ENCODE measurements at places on chromosomes 7 and 10.

GRCh38 chr7:105387508-105388355 is 989 bp downstream of the SRPK2 start:
- peak; percentile 69 for DNase-seq

- no peak for DNase-seq
Observed at GRCh38 chr7:17863095-17863808, 77.0 kb downstream of the SNX13 start.

GRCh38 chr7:92155108-92155739 is 20.9 kb upstream of the CYP51A1 start:
- DNase-seq, result no peak

DNA sequence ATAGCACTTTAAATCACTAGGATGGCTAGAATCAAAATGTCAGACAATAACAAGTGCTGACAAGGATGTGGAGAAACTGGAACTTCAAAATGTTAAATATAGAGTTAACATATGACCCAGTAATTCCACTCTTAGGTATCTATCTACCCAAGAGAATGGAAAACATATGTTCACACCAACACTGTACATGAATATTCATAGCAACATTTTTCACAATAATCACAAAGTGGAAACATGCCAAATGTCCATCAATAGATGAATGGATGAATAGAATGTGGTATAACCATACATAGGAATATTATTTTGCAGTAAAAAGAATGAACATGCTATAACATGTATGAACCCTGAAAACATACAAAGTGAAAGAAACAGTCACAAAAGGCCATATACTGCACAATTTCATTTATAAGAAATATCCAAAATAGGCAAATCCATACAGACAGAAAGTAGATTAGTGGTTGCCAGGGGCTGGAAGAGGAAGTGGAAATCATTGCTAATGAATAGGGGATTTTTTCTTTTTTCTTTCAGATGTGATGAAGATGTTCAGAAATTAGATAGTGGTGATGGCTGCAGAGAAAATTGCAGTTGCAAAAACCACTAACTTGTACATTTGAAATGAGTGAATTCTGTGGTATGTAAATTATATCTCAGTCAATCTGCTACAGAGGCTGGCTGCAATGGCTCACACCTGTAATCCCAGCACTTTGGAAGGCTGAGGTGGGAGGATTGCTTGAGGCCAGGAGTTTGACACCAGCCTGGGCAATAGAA is 93.0 kb downstream of the CPVL start:
- DNase-seq, result no peak

DNA sequence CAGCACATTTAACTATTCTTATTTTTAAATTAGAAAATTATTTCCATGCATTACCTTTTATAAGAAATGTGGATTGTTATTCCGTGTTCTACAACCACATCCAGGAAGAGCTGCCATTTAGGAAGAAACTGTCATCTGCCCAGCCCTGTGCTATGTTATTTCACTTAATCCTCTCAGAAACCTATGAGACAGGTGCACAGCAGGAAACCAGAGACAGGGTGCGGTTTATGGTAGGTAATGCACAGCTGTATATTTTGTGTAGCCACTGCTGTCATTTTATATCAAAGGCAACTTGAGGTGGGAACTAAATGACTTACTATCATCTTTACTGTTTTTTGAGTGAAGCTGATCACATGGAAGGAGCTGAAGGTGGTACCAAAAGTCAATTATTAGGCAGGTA is 232.3 kb downstream of the MAGI2 start:
- DNase-seq, result no peak

- DNase-seq, result no peak
Observed at GRCh38 chr7:146902266-146902665, 785.7 kb downstream of the CNTNAP2 start.

DNA sequence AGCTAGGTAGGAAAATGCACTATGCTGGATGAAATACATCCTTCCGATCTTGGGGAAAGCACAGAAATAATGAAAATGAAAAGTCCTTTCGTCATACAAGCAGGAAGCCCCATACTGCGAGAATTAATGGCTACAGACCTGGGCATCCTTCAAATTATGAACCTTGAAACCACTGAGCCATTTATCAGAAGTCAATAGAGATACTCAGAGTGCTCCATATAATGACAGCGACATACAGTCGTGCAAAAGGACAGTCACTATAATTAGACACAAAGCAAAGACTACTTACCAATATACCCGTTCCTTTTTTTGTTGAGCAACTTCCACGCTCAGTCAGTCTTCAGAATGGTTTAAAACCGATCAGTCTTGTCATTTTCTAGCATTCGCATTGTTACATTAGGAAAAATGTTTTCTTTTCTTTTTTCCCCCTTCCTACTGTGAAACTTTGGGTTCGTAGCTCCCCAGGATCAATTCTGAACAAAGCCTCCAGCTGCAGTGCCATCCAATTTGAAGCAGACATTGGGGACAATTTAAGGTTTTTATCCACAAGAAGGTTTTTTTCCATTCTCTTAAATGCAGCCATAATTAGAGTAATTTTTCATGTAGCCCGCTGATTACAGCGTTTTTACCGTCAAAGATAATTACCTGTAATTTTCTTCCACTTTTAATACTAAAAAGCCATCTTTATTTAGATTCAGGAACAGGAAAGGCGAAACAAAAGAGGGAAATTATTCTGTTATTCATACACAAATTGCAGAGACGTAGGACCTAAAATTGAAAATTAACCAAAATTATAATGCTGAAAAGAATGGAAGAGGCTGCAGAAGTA is 6.4 kb downstream of the DLX6 start:
- DNase-seq, result no peak

DNA sequence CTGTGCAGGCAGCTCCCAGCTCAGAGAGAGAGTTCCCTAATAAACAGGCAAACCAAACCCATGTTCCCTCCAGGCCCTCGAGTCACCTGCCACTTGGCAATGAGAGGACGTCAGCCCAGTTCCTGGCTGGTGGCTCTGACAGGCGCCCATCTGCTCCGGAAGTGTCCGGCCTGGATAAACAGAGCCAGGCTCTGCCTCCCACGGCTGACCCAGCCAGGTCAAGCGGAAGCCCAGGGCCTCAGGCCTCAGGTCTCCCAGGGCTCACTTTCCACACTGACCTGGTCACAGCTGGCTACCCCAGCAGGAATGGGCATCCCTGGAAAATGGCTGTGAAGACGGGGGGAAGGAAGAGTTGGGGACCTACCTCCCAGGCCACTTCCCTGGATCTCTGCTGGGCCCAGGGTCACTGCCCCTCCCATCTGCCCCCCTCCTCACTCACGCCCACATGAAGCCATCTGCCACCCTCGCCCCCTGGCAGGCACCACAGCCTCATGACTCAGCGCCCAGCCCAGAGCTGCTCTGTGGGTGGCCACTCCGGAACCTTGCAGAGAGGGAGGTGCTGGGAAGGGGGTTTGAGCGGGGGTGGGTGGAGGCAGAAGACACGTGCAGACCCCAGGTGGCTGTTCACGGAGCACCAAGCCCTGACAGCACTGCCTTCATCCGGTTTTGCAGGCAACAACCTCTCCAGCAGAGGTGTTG is 37.4 kb upstream of the DUSP5 start:
- no peak for DNase-seq

DNA sequence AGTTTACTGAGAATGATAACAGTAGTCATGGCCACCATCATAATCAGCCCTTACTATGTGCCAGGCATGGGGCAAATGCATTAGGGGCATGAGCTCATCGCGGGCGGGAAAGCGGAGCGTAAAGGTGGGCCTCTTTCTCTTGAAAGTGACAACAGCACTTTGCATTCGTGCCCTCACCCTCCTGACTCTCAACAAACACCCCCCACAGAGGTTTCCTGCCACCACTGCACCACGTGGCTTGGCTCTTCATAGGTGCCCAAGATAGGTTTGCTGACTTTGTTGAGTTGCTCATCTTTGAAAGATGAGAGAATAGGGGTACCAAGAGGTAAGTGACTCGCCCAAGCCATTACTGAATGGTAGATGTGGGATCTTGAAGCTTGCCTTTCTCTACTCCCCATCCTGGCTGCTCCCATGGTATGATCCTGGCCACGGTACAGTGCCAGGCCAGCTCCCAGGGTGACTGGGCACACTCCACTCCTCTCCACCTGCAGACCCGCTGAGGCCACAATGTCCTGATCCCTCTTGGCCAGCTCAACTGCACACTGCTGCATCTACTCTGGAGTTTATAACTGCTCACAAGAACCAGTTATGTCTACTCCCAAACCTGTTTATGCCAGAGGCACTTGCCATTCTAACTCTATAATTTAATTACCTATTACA is 26.0 kb downstream of the SLIT1 start:
- no peak for DNase-seq

DNA sequence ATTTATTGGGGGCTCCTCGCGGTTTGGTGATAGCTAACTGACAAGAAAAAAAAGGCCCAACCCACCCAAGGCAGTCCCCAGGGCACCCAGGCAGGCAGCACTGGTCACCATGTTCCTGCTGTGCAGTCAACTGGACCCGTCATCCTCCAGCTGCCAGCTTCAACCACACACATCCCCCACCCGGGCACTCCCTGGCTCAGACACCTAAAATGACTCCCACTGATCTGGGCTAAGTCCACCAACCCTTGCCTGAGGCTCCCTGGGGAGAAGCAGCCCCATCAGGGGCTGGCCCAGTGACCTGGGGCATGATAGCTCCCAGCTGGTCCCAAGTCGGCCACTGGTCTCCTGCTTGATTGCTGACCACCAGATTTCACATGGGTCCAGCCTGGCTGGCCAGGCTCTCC is 161.8 kb downstream of the NRF1 start:
- DNase-seq, result no peak

DNA sequence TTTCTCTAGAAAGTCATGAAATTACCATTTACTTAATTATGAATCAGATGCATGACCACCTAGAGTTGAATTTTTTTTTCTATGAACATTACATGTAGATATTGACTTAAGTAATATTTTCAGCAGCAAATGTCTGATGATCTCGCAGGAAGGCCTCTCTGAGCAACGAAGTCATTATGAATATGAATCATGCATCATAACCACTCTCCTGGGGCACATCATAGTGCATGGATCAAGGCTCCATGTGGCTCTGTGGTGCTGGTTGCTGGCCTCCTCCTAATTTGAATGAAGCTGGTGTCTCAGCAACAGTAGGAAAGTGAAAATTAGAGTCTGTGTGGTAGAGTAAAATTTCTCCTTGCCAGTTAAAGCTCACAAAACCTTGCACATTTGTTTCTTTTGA is 121.4 kb upstream of the INHBA start:
- no peak for DNase-seq

GRCh38 chr10:72250666-72251065 is 23.1 kb upstream of the DDIT4 start:
- DNase-seq, result peak; percentile 87

DNA sequence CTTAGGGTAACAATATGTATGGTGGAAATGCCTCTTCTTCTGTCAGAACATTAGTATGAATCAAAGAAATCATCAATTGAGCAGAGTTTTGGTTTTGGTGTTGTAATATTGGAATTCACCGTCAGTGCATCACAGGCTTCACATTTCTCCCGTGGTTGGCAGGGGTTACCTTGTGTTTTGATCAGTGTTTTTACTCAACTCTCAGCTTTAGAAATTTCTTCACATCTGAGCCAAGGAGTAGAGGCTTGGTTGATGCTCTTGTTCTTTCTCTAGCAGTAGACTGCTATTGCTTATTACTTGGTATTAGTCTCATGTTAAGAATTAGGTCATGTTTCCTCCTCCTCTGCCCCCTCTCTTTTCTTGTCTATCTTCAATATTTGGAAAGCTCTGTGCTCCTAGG is 188.8 kb upstream of the SMIM30 start:
- DNase-seq, result no peak

- no peak for DNase-seq
Observed at GRCh38 chr10:46293832-46294640, 7.2 kb downstream of the ANTXRL start.

- peak; percentile 72 for DNase-seq
Observed at GRCh38 chr7:28955718-28956607, 2.2 kb downstream of the TRIL start.

- DNase-seq, result no peak
Observed at GRCh38 chr7:2354939-2355704, 495 bp downstream of the EIF3B start.

DNA sequence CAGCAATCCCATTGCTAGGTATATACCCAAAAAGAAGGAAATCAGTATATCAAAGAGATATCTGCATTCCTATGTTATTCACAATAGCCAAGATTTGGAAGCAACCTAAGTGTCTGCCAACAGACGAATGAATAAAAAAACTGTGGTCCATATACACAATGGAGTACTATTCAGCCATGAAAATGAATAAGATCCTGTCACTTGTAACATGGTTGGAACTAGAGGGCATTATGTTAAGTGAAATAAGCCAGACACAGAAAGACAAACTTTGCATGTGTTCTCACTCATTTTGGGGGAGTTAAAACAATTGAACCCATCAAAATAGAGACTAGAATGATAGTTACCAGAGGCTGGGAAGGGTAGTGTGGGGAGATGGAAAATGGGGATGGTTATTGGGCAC is 323.5 kb upstream of the NFE2L3 start:
- no peak for DNase-seq

GRCh38 chr10:117597216-117597615 is 54.7 kb downstream of the EMX2 start:
- DNase-seq, result no peak

DNA sequence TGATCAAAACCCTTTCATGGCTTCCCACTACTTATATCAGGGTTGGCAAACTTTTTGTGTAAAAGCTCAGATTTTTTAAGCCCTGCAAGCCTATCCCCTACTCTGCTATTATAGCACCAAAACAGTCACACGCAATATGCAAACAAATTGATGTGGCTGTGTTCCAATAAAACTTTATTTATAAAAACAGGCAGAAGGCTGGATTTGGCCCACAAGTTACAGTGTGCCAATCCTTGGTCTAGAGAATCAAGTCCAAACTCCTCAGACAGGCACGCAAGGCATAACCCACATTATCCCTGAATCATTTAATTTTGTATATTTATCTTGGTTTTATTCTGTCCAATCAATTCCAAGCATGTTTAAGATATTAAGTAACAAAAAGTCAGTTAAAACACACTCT is 71.9 kb downstream of the SGMS1 start:
- DNase-seq, result no peak
